Kidney capillary endothelial cell (primary cell): ENCODE measurements at places on chromosomes 4 and X.

DNA sequence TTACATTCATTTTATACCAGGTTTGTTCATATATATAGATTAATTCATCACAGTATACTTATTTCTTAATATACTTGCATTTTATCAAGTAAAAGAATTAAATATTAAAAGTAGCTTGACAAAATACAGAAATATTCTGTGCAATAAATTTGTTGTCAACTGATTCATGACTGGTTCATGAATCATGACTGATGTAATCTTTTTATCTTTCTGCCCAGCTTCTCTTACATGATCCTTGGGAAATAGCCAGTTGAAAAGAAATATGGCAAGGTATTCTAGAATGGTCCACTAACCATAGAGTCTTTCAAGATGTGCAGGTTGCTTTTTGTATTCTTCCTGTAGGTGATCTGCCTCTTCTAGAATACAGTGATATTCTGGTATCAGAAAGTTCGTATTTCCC, 4.2 kb upstream of the CCNA2 start:
- peak; percentile 20 for DNase-seq

DNA sequence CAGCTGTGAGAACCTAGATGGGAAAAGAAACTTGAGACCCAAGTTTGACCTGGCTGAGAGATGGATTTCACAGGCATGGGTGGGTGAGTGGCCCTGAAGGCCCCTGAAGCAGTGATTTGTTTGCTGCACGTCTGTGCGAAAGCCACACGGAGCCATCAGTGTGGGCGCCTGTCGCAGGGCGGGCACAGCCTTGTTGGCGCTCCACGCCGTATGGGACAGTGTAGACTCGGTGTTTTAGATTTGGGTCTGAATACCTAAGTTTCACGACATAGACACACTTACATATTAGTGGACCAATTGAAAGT, 21.9 kb upstream of the UVSSA start:
- DNase-seq: no peak

- no peak for DNase-seq
These were observed 7.5 kb downstream of the ADGRA3 start for GRCh38 chr4:22508376-22508775.

GRCh38 chr4:155891058-155891457, 12.4 kb upstream of the TDO2 start:
- no peak for DNase-seq
